Stimulated activated CD4-positive, alpha-beta T cell treated with anti-CD3 and anti-CD28 coated beads, Interleukin-4, amount 100 ng/mL, for 24 hours (primary cell): ENCODE measurements at places on chromosomes 4 and X.

GRCh38 chr4:165709973-165710526, 163.0 kb upstream of the TLL1 start:
- DNase-seq: no peak

- DNase-seq: no peak
Observed at GRCh38 chr4:48602763-48603162, 112.7 kb downstream of the ZAR1 start.

- no peak for DNase-seq
Observed at GRCh38 chr4:14529653-14530052, 472.6 kb upstream of the CPEB2 start.

GRCh38 chr4:169103966-169104412, 93.9 kb upstream of the CBR4 start:
- DNase-seq: no peak

GRCh38 chr4:8939840-8940742, 68.5 kb upstream of the HMX1 start:
- no peak for DNase-seq

DNA sequence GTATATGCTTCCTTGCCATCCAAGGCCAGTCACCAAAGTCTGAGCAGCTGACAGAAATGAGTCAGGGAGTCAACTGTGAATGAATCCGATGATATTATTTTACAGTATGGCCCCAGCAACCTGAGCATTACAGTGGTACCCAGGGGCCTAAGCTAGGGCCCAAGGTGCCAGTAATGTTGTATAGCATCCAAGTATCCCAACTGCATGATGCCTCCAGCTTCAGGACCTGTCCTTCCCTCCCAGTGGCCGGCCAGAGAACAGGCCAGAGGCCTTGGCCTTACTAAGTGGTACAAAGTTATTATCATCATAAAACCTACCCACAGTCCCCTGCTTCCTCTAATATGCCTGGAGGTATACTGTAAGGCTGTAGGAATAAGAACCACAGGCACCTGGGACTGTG, 79.9 kb downstream of the RFC1 start:
- DNase-seq: no peak

GRCh38 chrX:64394874-64395567, at the start of gene MTMR8:
TSS of gene MTMR8 (minus strand) at chrX:64395452. CDS start at chrX:64395363, 89 bp downstream.
- peak; percentile 79 for DNase-seq

- no peak for DNase-seq
Observed at GRCh38 chr4:14178421-14178820, 550.9 kb upstream of the BOD1L1 start.

DNA sequence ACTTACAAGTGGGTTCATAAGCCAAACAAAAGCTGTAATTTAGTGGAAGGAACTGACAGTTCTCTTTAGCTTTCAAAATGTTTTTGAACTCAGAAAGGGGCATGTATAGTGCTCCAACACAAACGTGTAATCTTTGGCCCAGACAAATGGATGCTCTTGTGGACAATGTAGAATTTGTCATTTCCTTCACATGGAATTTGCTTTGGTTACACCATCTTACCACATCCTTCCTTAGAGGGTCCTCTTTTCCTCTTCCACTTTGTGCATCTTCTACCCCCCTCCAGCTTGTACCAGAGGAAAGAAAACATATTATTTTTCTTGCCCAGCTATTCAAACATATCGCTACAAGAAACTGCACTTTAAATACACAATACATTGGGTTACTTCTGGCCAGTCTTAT, 42.4 kb downstream of the MEPE start:
- DNase-seq: no peak

DNA sequence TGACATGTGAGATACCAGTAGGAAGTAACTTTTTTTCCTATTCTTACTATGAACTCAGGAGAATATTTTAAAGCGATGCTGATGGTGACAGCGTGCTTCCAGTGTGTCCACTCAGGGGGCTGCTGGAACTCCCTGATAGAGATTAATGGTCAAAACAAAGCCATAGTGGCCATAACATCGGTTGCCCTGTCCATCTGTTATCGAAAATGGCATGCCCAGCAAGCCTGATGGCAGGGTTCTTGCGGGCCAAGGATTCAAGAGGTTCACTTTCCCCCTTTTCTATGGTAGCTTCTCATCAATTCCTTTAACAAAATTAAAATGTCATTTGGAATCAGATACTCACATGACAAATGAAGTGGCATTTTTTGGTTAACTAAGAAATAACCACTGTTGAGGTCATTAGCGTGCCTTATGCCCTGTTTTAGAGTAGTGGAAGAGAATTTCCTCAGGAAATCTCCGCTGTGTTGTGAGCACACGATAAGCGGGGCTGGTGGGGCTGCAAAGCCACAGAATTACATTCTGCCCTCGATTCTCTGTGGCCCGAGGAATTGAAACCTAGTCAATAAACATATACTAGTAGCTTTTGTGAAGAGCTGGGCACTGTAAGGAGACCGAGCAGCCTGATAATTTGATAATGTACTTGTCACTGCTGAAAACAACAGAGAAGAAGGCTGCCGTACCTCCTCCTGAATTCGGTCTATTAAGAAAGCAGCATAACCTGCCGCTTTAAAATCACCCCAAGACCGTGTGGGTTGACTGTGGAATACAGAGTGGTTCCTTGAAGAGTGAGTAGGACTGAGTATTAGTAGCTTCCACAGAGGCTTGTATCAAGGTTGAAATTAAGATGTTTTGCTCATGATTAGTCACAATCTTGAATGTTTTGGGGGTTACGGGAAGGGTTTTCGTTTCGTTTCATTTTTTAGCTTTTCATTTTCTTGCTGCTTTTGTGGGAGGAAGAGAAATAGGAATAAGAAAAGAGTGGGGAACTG, 46.7 kb downstream of the PTCHD1 start:
- DNase-seq: no peak

DNA sequence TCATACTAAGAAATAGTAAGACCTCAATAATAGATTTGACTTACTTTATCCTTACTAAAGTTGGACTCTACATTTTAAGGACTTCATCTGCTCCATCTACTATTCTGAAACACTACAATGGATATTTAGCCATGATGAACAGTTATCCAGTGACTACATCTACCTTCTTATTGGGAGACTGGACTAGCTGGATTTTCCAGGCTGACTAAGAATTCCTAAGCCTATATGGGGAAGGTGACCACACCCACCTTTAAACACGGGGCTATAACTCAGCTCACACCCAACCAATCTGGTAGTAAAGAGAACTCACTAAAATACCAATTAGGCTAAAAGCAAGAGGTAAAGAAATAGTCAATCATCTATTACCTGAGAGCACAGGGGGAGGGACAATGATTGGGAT, 1438.4 kb downstream of the TECRL start:
- DNase-seq: no peak

- DNase-seq: peak; percentile 25
Observed at GRCh38 chr4:16794816-16795445, 103.5 kb downstream of the LDB2 start.

DNA sequence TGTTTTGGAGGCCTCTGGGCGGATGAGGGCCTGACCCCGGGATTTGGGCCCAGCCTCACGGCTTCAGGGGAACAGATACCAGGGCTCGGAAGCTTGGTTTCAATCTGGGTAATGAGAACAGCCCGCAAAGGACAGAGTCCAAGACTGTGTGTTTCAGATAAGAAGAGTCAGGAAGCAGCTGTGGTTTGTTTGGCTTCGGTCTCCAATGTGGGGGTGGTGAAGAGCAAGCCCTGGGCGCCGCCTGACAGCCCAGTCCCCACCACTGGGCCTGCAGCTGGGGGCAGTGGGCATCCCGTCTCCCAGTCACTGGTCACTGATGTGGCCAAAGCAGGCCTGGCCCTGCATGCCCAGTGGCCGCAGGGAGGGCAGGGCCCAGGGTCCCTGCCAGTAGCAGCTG, 9.1 kb downstream of the WFS1 start:
- DNase-seq: no peak

DNA sequence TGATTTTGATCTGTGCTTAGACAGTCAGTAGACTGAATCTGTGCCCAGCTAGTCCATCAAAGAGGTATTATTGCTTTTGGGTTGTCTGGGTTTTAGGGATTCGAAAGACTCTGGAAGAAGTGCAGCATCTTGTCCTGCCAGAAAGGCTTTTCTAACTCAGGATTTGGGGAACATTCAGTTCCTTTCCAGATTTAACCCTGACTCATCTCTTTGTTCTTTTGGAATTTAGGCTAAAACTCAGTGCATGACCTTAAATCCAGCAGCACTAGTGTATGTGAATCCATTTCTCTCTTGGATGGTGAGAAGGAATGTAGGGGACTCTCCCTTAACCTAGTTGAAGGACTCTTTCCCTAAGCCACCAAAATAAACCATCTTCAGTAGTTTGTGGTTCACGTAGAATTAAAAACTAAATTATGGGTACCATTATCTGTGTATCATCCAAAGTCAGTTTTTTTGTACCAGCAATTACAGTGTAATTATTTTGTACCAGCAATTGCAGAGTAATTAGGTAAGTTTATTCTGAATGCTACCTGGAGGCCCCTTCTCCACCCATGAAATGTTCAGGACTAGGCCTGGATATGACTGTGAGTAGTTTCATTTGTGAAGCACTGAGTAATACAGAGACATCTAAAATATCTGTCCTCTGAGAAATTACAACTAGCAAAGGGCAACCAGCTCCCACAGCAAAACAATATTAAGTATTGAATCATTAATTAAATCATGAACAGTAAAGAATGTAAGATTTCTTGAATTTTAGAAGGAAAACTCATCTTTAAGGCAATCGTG, 384.0 kb downstream of the TMA16 start:
- no peak for DNase-seq

- DNase-seq: no peak
Observed at GRCh38 chrX:8319359-8319758, 145.3 kb upstream of the VCX3B start.

- DNase-seq: no peak
Observed at GRCh38 chr4:35604252-35604651, 640.1 kb downstream of the ARAP2 start.

- DNase-seq: no peak
Observed at GRCh38 chr4:108292229-108292628, 123.5 kb upstream of the LEF1 start.

GRCh38 chr4:76980261-76980660, 30.7 kb downstream of the SEPTIN11 start:
- DNase-seq: no peak

GRCh38 chr4:147645099-147645498, 27.9 kb downstream of the TMEM184C start:
- no peak for DNase-seq

- DNase-seq: no peak
Observed at GRCh38 chrX:39905538-39905891, 192.2 kb downstream of the BCOR start.

- DNase-seq: no peak
Observed at GRCh38 chrX:141279476-141279875, 37.2 kb upstream of the SPANXC start.

- DNase-seq: no peak
Observed at GRCh38 chr4:85522277-85522676, 47.3 kb downstream of the ARHGAP24 start.

- DNase-seq: no peak
Observed at GRCh38 chr4:158810487-158811215, 41.8 kb downstream of the FNIP2 start.

DNA sequence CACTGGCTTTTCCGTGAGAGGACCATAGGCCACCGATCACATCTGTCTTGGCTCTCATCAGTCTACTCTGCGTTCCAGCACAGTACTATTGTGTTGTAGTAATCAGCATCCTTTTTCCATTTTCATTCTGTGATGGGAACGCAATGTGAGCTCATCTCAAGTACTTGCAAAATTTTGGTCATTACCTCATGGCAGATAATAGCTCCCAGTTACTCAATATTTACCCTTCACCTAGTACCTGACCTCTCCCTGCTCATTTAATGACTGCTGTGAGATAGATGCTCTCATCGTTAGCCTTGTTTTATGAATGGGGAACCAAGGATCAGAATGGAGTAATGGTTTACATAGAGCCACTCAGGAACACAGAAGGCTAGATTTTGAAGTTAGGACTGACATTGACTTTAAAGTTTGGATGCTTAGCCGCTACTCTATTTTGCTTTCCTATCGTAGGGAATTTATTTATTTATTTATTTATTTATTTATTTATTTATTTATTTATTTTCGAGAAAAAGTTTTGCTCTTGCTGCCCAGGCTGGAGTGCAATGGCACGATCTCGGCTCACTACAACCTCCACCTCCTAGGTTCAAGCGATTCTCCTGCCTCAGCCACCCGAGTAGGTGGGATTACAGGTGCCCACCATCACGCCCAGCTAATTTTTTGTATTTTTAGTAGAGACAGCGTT, 6.5 kb upstream of the GPR101 start:
- no peak for DNase-seq

GRCh38 chrX:80578517-80579105, 158.4 kb downstream of the TENT5D start:
- no peak for DNase-seq

DNA sequence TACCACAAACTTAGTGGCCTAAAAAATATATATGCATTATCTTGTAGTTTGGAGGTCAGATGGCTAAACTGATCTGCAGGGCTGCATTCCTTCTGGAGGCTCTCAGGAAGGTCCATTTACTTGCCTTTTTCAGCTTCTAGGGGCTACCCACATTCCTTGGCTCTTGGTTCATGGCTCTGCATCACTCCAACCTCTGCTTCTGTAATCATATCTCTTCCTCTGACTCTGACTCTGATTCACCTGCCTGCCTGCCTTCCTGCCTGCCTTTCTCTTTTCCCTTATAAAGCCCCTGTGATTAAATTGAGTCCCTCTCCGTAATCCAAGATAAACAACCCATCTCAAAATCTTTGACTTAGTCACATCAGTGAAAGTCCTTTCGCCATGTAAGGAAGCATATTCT, 25.0 kb upstream of the FRMPD4 start:
- no peak for DNase-seq

- no peak for DNase-seq
Observed at GRCh38 chr4:10413177-10413576, 44.0 kb downstream of the ZNF518B start.

GRCh38 chrX:55006827-55007621, 6.9 kb downstream of the APEX2 start:
- DNase-seq: no peak

DNA sequence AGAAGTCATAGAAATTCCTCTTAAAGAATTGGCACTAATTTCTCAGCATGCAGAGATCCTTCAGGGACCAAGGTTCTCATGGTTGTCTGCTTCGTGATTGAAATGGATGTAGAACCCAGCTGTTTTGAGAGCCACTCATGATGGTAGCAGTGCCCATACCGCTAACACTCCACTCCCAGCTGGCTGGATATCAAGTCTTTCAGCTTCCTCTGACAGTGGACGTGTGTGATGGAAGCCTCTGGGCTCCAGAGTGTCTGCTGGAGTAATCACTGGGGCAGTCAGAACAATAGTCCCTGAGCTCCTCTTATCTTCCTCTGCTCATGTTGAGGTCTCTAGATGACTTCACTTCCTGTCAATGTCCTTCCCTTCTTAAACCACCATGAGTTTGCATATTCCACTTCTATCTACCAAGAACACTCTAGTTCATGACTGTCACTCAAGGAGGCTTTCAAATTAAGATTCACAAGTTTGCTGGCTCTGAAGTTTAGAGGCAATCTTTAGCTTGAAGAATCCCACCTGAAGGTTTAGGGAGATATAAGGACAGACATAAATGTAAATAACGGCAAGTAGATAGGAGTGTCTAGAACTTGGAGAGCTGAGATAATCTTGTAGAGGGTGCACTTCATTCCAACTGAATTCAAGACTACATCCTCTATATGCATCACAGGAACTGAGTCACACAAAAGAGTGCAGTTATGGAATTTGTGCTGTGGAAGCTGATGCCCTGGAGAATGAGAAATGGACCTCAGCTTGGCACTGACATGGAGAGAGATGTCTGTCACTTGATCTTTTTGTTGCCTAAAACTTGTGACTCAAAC, 64.5 kb upstream of the WDR1 start:
- peak; percentile 7 for DNase-seq

- no peak for DNase-seq
Observed at GRCh38 chrX:79482686-79483085, 115.6 kb upstream of the ITM2A start.
